ENCODE measurements at places on chromosomes 1 and 21.

- DNase-seq = no peak
These were observed 1.0 kb downstream of the RCC1 start for GRCh38 chr1:28506907-28507246.

GRCh38 chr1:156999596-157000320 lies 45.8 kb downstream of the ARHGEF11 start:
- DNase-seq = no peak

- DNase-seq = no peak
These were observed 17.1 kb downstream of the PAX7 start for GRCh38 chr1:18647681-18648214.

- DNase-seq = peak; percentile 57
These were observed 318.9 kb upstream of the PBX1 start for GRCh38 chr1:164240081-164240480.

DNA sequence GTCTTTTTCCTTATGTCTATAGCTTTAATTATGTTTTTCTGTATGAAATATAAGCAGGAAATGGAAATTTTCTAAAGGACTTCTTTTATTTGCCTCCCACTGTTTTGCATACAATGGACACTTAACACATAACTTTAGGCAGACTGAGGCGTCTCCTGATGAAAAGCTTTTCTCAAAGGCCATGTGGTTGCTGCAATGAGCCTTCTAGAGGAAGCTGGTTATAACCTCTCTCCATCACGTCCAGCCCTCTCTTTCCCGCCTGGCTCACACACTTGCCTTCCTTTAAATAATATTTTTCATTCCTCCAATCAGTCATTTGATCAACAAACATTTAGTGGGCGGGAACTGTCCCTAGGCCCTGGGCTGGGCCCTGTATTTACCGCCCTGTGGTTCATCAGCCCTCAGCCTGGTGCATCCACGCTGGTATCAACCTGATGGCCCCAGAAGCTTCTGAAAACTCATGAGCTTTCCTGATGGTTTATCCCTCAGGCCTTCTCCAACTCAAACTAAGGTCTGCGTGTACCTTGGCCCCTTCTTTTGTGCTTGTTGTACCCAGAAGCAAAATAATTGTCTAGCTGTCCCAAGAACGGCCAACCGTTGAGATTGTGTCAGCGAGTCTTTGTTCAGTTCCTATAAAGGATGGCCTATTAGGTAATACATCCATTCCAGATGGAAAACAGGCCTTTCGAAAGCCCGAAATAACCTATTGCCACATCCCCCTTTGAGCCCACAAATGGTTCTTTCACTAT lies 75.3 kb upstream of the LYST start:
- no peak for DNase-seq

DNA sequence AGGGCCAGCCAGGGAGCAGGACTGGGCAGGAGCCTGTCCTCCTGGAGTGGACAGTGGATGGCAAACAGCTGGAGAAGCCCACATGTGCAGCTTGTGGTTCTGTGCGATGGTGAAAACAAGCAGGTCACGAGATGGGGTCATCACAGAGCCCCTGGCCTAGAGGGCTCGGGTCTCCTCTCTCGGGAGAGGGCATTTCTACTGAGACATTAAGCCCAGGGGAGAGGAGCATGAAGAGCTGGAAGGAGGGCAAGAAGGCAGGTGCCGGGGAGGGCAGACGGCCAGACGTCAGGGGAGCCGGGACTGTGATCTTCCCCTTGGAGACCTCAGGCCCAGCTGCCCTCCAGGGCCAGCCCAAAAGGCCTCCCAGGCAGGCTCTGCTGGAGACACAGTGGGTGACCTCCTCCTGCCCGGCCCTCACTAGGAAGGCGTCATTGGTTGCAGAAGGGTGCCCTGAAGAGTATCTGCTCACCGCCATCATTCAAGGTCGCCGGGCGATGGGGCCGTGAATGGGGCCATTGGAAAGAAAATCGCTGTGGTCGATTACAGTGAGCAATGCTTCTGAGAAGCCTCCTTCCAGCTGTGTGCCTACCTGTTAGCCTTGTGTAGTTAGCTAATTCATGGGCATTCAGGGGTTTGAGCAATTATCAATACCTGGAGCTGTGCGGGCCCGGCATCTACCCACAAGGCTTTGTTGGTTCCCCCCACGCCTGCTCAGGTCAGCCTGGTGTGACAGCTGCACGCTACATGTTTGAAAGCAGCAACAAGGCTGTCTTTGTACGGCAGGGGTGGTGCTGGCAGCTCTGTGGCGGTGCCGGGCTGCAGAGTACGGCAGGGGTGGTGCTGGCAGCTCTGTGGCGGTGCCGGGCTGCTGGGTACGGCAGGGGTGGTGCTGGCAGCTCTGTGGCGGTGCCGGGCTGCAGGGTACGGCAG lies 72.3 kb upstream of the ACTRT2 start:
- no peak for DNase-seq

GRCh38 chr1:206646504-206646903 lies 11.2 kb downstream of the DYRK3 start:
- DNase-seq = no peak

GRCh38 chr21:41363370-41364270 lies 1.8 kb downstream of the MX2 start:
- no peak for DNase-seq

- DNase-seq = no peak
These were observed 139.9 kb downstream of the PTGER3 start for GRCh38 chr1:70907563-70908310.

- no peak for DNase-seq
These were observed 386 bp upstream of the TSTD1 start for GRCh38 chr1:161039154-161039545.

DNA sequence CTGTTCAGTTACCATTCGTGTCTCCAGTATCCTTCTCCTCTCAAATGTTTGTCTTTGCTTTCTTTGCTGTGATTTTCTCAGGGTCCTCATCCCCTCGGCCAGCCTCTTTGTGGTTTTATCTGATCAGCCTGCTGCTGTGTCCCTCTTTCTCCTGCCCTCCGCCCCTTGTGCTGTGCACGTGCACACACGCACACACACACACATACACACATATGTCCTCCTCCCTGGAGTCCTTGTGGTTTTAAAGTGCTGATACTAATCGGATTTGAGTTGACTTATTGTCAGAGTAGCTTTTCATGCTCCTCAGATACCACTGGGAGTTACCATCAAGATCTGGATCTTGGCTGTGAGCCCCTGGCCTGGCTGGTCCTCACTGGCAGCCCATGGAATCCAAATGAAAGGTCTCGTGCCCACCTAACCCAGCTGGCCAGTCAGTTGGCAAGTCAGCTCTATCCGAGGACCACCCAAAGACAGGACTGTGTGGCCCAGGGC lies 34.1 kb downstream of the QSOX1 start:
- no peak for DNase-seq

DNA sequence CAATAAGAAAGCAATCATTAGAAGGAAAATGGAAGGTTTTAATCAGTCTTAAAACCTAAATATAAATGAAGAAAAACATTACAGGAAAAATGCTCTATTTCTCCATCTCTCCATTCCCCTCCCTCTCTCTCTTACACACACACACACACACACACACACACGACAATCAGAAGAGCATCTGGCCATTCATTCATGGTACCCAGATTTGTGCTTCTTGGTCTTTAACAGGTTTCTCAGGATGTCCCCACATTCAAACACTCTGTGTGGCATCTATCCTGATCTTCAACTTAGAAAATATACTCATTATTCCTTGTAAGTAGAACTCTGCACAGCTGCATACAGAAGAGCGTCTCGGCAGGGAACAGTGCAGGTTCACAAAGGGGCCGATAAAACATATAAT lies 779 bp downstream of the LRRC40 start:
- no peak for DNase-seq

DNA sequence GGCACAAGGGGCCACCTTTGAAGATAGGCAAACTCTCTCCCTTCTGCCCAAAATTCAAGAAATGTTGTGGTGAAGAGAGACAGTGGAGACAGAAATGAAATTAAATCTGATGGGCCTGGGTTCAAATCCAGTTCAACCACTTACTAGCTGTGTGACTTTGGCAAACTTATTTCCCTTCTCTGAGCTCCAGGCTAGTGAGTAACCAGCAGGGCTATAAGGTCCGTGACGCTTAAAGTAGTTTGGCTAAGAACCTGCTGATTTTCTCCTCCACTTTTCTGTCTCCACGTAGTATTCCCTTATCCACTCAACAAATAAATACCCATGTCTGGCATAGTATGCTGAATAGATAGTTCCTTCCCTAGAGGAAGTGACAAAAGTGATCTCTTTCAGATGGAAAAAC lies 1.9 kb downstream of the SLC2A1 start:
- no peak for DNase-seq

DNA sequence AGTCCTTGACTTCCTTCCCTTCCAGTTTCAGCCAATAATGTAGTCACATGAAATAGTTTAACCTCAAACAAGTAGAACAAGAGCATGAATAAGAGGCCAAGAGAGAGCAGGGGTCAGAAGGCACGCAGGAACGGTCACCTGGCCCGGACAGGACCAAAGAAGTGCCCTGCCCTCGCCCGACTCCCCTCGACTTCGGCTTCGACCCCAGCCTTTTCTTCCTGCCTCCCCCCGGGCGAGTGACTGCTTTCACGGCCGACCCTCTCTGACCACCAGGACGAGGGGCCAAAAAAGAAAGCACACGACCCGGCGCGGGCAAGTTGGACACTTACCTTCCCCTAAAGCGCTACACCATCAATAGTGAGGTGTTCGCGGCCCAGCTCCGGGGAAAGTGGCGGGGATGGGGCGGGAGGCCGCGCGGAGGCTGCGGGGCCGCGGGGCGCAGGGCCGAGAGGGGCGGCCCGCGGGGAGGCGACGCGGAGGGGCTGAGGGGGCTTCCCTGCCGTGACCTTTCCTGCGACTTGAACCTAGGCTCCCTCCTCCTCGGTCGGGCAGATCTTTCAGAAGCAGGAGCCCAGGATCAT lies 519 bp downstream of the RERE start:
- DNase-seq = peak; percentile 16

DNA sequence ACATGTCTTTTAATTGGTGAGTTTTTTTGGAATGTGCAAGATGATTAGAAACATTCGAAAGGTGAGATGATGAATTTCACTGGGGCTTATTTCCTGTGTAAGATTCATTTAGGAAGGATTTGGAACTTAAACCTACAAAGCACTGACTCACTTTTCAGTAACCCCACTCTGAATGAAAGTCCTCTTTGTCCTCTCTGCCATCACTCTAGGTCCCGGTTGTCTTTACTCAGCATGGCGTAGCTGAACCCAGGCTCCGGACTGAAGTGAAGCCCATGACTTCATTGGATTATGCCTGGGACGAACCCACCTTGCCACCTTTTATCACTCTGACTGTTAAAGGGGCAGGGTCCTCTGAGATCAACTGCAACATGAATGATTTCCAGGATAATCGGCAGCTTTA lies 139.4 kb downstream of the VPS13D start:
- DNase-seq = no peak

DNA sequence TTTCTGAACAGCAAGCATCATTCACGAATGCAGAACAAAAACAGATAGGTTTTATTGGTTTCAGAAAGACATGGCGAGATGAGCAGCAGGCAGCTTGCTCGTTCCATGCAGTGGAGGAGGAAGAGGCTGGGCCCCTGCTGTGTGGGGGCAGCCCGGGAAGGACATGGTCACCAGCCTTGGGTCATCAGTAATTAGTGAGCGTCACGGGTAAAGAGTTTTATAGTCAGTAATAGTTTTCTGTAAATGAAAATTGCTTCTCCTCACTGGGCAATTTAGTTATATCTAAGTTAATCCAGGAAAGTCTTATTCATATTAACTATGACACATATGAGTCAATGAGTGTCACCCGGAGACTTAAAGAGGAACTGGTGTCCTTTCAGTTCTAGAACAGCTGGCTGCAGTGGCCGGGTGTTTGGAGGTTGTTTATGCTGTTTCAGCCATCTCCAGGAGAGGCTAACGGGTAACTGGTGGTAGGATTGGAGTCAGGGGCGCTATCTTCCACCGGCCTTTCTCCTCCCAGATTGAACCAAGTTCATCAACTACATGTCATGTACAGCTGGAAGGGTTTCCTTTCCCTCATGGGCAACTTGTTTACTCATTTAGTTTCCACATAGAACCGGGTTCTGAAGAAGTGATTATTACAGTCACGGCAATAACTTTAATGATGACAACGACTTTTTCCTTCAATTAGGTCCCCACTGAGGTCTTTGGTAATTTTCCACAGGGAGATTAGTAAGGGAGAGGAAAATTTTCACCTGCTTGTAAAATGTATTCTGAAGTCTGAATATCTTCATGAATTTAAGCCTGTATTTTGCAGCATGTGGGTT lies 34.6 kb upstream of the SLC45A1 start:
- peak; percentile 32 for DNase-seq

DNA sequence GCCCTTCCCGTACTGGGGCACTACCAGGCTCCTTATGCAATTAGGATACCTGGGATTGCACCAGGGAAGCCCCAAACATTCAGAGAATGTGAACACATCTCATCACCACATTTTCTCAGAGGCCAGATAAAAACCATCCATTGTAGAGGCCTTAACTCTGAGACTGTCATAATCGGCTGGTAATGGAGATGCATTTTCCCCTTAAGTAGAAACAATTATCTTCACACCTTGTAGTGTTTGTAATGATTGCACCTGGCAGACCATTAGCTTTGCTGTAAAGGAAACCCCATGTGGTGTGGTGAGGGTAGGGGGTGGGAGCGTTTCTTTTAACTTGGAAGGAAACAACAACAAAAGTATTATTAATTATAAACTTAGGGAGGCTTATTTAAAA lies 90.0 kb upstream of the TLR5 start:
- DNase-seq = no peak

GRCh38 chr21:38470755-38471154 lies 27.5 kb downstream of the ERG start:
- DNase-seq = no peak
